ENCODE measurements at places on chromosomes 2 and 18.

- no peak for DNase-seq
Measured at GRCh38 chr2:85723707-85724360, 29.7 kb downstream of the GNLY start.

DNA sequence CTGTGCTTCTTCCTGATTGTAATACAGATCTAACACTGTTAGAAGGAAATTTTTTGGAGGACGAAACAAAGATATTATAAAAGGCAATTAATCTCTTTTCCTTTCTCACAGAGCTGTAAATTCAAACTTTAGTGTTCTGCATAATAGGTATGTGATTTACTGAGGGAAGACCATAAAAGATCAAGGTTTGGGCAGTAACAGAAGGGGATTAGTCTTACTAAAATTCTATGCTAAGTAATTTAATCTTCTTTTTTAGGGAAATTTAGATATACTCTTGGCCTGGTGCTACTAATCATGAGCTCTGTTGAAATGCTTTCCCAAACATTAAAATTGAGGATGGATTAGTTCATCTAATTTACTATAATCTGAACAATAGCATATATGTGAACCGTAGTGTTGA lies 8.8 kb upstream of the QPCT start:
- DNase-seq, result no peak

DNA sequence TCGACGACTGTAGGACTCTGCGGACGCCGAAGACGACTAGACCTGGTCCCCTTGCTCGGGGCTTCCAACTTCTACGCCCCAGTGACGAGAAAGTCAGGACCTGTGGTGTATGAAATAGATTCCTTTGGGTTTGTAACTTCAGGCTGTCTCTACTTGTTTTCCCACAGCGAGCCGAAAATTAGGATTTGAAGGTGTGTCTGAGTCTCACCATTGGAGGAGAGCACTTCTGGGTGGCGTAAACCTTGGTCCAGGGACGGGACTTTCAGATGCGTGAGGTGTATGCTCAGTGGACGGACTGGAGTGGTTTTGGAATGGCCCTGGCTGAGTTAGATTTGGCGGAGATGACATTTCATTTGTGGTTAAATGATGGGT lies 1.3 kb downstream of the BIRC6 start:
- peak; percentile 1 for DNase-seq

GRCh38 chr2:99278793-99279291 lies 22.2 kb downstream of the LYG1 start:
- DNase-seq, result no peak

GRCh38 chr2:88016086-88016959 lies at the start of gene RNU2-63P:
Gene RNU2-63P, minus strand, starts transcription at chr2:88016547.
- peak; percentile 50 for DNase-seq

GRCh38 chr18:6595666-6596065 lies 133.8 kb upstream of the ARHGAP28 start:
- no peak for DNase-seq

- no peak for DNase-seq
Measured at GRCh38 chr18:55121397-55122170, 162.3 kb upstream of the CCDC68 start.

GRCh38 chr2:137959166-137959565 lies 5.1 kb upstream of the HNMT start:
- no peak for DNase-seq

DNA sequence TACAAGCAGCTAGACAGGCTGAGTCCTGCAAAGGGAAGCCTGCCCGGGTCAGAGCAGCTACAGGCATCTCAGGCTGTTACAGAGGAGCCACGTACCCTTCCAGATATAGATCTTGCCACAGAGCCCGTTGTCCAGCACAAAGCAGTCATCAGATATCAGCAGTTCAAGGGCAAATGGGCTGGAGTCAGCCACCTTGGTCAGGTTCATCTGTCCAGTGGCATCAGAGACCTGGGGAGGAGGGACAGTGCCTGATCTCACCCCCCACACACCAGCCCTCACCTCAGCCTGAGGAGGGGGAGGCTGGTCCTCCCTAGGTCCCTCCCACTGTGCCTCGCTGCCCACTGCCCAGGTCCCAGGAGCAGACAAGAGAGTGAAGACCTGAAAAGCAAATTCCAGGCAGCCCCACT lies 12.2 kb downstream of the CAPG start:
- no peak for DNase-seq

DNA sequence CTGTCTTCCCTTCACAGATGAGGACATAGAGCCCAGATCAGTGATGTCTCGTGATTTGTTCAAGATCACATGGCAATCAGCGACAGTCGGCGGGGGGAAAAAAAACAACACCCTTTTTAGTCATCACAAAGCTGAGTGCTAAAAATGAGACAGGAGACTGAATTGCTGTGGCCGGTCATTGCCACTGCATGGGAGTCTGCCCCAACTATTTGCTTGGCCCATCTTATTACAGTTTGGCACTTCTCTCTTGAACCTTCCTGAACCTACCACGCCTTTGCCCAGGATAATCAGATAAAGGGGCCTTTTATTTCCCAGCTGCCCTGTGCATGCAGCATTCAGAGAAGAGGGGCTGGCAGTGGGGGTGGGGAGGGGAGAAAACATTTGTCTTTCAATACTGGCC lies 42.7 kb downstream of the SETBP1 start:
- DNase-seq, result no peak

- DNase-seq, result no peak
Measured at GRCh38 chr2:38584881-38585280, 17.8 kb downstream of the HNRNPLL start.

- no peak for DNase-seq
Measured at GRCh38 chr2:217162533-217162932, 302.7 kb upstream of the TNP1 start.

DNA sequence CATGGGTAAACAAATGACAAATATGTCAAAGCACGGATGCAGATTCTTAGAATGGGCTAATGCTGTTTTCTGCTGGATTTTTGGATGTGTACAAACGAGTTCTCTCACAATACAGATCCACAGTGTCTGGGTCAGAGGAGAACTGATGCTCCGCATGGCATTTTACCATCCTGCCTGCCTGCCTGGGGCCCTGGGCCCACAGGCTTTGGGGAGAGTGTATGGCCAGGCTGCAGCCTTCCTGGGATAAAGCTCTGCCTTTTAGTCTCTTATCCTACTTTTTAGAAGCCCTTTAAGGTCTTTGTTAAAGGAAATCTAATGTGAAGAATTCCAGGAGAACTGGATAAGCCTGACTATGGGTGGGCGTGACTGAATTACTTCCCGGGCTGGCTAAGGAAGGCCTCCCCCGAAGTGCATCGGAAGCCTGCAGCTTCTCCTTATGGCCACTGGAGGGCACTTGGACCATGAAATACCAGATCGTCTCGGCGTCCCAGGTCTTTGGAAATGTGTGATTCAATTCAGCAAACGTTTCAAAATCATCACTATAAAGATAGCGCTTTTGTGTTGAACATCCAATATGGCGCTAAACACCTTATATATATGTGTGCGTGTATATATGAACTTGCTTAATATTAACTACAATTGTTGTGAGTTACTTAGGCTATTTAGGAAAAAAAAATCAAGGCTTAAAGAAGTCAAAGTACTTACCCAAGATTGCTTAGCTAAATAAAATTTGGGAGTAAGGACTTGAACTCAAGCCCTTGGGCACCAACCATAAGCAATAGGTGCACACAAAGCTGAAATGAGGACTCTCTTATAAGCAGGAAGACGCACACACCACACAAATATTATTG lies 15.2 kb upstream of the DNPEP start:
- peak; percentile 26 for DNase-seq

DNA sequence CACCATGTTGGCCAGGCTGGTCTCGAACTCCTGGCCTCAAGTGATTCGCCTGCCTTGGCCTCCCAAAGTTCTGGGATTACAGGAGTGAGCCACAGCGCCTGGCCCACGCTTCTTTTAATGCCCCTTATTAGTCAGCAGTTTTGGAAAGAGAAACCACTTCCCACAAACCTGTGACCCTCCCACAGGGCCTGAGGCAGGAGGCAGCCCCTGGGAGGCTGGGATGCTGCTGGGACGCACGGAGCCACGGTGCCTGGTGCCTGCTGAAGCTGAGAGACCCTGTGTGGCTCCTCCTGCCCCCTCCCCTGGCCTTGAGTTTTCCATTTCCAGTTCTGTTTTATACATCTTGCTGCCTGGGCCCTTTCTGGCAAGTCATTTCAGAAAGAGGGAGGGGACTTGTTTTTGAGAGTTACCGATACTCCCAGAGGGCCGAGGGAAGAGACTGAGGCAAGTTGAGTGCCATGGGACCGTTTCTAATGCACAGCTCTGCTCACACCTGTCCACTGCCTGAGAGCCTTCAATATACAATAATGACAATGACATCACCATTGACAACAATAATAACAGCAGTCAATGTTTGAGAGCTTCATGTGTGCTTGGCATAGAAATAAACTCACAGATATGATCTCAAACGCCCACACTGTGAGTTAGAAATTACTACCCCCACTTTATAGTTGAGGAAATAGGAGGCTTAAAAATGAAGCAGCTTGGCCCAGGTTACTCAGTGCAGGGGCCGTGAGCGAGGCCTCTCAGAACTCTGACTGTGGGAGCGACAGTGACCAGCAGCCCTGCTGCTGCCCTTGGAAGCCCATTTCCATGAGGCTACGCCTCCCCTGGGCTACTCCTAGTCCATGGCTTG lies 78.1 kb upstream of the YWHAQ start:
- DNase-seq, result no peak

GRCh38 chr2:204145791-204146190 lies 209.2 kb downstream of the ICOS start:
- no peak for DNase-seq

DNA sequence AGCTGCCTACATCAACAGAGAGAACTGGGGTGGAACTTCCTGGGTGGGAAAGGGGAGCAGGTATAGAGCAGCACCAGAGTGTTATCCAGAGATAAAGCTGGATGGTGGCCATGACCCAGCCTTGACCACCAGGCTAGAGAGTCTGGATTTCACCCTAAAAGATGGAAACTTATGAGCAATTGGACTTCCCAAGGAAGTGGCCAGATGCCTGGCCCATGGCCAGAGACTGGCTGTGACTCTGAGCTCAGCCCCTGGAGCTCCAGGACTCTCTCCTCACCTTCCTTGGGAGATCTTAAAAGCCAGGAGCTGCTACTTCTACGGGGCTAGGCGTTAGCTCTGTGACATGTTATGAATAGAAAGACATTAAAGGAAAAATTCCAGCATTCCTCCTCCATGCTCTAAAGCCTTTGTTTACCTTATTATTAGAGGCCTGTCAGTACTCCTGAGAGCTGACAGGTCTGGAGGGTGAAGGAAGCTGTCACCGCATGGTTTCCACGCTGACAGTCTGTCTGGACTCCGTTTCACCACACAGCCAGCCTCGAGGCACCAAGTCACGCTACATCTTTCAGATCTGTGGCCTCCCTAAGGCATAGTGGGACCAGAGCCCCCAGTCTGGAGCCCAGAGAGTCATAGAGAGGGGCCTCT lies 260.0 kb upstream of the SIX2 start:
- no peak for DNase-seq

DNA sequence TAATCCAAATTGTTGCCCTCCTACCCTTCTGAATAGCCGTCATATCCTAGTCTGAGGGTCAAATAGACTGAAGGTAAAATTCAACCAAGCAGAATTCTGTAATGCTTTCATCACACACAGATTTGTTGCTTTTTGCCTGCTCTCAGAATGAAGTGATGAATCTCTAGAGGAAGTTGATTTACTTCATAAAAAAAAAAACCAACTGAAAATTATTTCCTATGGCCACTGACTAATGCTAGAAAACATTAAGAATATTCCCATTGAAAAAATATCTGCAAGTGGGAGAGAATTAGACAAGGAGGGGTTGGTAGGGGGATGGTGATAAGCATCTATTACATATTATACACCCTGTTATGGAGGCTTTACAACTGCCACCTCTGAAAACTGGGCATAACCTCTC lies 2.3 kb upstream of the IL1RL2 start:
- DNase-seq, result no peak

DNA sequence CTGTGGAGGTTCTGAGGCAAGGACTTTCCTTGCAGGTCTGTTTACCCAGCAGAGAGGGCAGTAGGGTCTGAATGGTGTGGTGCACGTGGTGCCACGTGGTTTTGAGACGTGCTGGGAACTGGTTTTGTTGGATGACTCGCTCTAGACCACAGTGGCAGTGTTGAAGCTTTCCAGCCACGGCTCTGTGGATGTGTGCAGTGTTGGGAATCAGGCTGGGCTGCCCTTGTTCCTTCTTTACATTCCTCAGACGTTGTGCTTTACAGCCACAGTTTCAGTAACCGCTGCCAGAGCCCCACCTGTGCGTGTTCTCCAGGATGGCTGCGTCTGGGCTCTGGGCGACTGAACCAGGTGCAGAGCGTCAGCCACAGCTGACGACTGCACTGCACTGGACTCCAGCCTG lies 8.2 kb downstream of the CTDP1 start:
- no peak for DNase-seq

DNA sequence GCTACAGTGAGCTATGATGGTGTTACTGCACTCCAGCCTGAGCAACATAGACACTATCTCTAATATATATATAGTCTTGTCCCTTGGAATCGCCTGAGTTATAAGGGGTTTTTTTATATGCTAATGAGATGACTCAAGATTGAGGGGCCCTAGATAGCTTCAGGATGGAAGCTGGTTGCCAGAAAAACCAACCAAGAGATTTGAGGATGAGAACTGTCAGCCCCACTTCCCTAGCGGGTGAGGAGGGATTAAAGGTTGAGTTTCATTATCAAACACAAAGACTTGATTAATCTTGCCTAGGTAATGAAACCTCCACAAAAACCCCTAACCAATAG lies 12.6 kb upstream of the GALM start:
- no peak for DNase-seq

DNA sequence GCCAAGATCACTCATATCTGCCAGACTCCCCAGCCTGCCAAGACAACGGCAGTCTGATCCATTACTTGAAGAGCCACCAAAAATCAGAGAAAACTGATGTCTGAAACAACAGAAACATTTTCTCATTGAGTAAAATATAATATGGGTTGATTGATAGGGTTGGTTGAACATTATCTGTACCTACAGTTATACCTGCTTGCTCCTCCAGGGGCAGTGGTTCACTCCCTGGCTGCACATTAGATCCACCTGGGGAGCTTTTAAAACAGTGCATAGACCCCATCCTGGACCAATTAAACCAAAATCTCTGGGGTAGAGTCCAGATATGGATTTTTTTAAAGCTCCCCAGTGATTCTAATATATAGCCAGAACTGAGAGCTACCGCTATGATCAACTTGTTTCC lies 43.6 kb upstream of the SLC14A2 start:
- no peak for DNase-seq

- no peak for DNase-seq
Measured at GRCh38 chr2:52141076-52141475, 1109.1 kb upstream of the NRXN1 start.

GRCh38 chr18:56678836-56679565 lies 27.8 kb downstream of the WDR7 start:
- no peak for DNase-seq

DNA sequence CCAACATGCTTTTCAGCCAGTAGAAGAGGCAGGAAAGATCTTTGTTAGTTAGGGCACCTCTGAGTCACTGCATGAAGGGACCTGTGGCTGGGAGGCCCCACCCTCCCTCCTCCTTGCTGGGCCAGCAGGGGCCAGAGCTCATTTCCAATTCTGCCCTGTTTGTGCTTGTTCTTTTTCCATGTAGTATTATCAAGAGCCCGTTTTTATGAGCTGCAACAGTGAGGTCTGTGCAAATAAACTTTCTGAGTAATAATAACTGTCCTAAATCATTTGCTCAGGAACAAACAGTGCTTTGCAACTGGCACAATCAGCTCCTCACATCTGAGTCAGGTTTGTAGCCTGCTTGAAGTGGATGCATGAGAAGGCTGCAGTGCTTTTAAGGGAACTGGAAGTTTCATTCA lies 128.0 kb downstream of the ARL4C start:
- DNase-seq, result no peak

GRCh38 chr2:192877159-192877558 lies 682.4 kb upstream of the TMEFF2 start:
- no peak for DNase-seq

GRCh38 chr2:220188031-220188430 lies 560.6 kb downstream of the SLC4A3 start:
- DNase-seq, result no peak

Measured in activated CD4-positive, CD25-positive, alpha-beta regulatory T cell treated with anti-CD3 and anti-CD28 coated beads, Interleukin-2, amount 50 U/mL, for 16 hours (primary cell).